NCI-H748 treated with DMSO at 0.1 percent for 48 hours (cell line): ENCODE measurements at places on chromosomes 6 and 20.
A peak's percentile ranks its signal among the peaks of the same experiment; 100 is the strongest.

DNA sequence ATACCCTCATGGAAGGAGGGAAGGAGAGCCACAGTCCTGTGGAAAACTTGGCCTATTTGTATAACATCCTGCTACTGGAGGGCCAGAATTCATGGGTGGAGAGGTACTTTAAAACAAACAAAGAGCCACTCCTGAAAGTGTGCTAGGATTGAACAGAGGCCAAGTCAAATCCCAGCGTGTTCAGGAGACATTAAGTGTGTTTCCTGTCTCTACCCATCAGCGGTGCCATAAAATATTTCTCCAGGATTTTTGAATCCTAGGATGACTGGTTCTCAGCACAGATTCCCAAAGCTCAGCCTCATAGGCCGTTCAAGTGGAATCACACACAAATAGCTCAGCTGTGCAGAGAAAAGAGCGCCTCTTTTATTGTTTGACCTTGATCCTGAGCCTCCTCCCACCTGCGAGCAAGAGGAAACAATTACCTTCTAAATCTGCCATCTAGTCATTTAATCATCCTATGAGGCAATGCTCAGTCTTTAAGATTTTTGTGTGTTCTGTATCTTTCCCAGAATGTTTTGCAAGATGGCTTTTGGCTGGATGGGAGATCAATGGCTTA lies 31.8 kb upstream of the RALGAPA2 start:
- DNase-seq = peak; percentile 85

DNA sequence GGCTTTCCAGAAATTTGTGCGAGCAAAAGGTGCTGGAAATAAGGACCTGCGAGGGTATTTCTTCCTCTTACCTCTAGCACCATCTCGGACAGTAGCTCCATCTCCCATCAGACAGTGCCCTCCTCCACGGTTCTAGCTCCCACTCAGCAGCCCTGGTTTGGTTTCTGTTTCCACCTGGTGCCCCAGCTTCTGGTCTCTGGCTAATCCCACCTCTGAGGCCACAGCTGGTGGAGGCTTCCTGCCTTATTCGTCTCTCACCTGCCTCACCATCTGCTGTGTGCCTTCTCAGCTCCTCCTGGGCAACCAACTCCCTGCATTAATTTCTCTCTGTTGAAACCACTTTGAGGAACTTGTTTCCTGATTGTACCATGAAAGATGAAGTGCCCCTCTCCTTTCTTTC lies 162.4 kb upstream of the CDYL start:
- DNase-seq = no peak

- DNase-seq = peak; percentile 82
Observed at GRCh38 chr6:111552958-111553357, 52.7 kb downstream of the TRAF3IP2 start.

DNA sequence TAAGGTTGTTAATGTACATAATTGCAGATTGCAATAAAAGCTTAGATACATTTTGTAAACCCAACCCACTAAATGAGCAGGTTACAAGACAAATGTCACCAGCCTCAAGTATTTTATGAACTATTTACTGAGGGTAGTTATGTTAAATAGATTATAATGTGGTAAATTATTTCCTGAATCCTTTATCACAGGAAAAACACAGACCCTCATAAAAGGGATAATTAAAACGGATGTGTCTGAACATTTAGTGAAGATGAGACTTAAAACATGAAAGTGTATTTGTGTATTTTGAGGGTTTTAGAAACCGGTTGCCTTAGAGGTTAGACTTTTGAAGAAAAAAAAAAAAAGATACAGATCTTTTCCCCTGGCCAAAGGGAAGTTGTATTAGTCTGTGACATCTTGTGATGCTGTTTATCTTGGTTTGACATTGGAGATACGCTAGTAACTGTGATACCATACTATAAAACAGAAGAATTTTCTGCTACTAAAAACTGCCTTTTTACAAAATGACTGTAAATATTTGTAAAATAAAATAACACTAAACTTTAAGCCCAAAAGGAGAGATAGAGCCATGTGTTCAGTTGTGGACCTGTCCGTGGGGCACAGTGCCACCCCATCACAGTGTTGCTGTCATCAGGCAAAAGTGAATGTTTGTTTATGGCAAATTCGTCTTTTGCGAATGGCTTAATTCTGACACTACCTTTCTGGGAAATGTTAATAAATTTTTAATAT lies 9.7 kb downstream of the DYNLT1 start:
- DNase-seq = no peak
